ENCODE measurements at places on chromosomes 5 and 9.

DNA sequence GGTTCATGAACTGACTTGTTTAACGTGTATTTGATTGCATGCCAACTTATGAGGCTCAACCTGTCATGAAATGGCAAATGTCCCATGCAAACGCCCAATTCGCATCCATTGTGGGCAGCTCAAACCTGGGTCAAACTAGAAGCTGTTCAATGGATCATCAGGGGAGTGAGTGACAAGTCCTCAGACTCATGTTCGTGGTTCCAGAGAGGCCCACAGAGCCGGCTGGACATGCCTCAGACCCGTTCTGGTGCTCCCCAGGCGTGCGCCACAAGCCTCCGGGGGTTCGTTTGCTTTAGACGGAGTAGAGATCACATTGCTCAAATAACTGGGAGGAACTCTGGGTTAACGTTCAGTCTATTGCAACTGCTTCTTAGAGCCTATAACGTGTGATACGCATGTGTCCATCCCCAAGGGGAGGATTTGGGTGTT, 15.0 kb downstream of the GFI1B start:
- DNase-seq, result no peak

DNA sequence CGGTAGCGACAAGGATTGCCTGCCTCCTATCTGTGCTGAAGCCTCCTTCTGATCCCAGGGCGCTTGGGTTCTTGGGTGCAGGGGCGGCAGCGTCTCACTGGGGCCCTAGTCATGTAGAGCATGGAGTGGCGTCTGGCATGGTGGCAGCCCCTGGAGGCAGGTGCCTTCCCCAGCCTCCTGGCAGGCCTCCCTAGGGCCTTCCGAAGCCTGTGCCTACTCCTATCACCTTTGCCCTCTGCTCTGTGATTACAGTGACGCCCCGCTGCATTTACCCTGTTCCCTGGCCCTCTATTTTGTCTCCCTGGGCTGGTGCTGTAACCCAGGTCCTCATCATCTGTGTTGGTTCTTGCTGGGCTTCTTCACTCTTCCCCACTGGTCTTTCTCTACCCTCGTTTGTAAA, 3.8 kb downstream of the SRD5A1 start:
- DNase-seq, result no peak

DNA sequence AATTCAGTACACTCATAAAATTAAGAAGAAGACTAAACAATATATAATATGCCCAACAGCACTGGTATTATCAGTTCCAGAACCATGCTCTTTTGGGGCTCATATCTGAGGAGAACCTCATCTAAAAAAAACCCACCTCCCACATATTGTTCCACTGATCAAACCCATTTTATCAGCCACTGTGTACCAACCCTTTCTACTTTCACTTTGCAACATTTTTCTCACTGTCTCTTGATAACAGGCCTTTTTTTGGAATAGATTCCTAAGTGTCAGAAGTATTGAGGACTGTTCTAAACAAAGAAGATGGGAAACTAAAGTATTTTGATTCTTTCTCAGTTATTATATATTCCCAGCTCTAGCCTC, 173.2 kb downstream of the GABRB2 start:
- DNase-seq, result no peak

- no peak for DNase-seq
These were observed 182.9 kb upstream of the NUDT12 start for GRCh38 chr5:103745353-103746065.

GRCh38 chr5:172455511-172456061, 1.3 kb upstream of the SH3PXD2B start:
- no peak for DNase-seq
